ENCODE measurements at places on chromosomes 16 and 17.

- DNase-seq: no peak
Observed at GRCh38 chr16:80403894-80404293, 136.9 kb upstream of the DYNLRB2 start.

DNA sequence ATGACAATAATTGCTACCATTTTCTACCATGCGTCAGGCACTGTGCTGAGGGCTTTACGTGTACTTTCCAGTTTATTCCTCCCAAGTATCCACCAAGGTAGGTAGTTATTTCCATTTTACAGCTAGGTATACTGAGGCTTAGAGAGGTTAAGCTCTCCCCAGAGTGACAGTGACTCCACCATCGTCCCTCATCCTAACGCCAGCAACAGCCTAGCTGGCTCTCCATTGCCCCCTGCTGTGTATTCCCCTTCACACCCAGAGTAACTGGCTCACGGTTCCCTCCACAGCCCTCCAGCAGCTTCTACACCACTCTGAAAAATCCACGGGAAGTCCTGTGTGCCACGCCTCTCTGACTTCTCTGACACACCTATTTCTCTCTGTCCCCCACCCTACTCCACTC lies 7.1 kb upstream of the ASGR1 start:
- no peak for DNase-seq

DNA sequence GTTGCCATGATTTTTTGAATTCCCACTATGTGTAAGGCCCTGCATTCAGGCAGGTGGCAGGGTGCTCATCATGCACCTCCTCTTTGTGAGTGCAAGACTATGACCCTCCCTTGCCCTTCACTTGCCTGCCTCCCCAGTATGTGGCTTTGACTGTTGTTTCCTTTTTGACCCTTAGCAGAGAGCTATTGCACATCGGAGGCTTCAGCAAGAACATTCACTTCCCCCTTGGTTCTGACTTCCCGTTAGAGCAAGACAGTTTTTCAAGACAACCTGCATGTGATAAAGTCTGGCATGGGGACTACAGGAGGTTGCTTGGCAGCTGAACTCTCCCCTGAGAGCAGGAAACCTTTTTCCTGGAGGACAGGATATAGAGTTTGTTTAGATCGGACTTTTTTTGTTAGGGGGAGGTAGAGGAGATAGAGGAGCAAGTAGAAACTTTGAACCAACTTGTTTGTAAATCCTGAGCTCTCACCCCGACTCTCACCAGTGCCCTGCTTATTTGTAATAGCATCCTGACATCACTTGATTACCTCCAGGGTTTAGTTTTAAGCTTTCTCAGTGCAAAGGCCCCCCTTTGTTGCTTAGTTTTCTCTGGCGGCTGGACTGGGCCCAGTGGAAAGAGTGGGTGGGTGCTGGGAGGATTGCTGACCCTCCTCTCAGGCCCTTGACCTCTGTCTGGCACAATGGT lies 34.3 kb downstream of the LIMD2 start:
- DNase-seq: peak; percentile 8

GRCh38 chr17:31878703-31879073 lies 19.6 kb upstream of the COPRS start:
- no peak for DNase-seq

DNA sequence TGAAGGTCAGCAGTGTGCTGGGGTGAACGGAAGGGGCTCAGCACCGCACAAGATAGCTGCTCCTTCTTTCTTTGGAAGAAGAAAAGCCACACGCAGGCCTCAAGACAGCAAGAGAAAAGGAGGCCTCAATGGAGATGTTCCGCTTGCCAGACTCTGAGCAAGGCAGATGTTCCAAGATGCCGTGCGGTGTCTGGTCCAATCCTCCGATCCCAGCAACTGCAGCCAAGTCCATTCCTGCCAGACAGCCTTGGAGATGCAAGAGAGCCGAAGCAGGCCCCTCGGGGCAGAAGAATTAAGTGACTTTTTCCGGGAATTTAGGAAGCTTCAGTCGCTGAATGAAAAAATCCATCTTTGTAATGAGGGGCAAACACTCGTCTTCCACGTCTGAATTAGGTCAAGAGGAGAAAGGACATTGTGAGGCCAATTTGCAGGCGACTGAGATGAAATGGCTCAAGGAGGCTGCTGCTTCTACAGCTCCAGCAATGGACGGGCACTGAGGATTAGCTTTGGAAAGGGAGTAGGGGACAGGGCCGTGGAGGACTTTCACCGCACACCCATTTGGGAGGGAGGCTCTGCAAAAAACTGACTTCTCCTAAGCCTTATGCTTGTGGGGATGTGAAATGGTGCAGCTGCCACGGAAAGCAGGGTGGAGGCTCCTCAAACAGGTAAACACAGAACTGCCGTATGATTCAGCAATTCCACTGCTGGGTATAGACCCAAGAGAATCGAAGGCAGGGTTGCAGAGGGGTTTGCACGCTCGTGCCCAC lies 44.7 kb downstream of the RPH3AL start:
- no peak for DNase-seq

- DNase-seq: peak; percentile 50
Observed at GRCh38 chr17:76678330-76678729, 32.4 kb downstream of the MXRA7 start.

- DNase-seq: no peak
Observed at GRCh38 chr16:58022601-58023371, 2.8 kb upstream of the MMP15 start.

- no peak for DNase-seq
Observed at GRCh38 chr17:56292010-56292409, 138.7 kb downstream of the ANKFN1 start.

- no peak for DNase-seq
Observed at GRCh38 chr16:22721511-22722100, 92.4 kb upstream of the HS3ST2 start.

DNA sequence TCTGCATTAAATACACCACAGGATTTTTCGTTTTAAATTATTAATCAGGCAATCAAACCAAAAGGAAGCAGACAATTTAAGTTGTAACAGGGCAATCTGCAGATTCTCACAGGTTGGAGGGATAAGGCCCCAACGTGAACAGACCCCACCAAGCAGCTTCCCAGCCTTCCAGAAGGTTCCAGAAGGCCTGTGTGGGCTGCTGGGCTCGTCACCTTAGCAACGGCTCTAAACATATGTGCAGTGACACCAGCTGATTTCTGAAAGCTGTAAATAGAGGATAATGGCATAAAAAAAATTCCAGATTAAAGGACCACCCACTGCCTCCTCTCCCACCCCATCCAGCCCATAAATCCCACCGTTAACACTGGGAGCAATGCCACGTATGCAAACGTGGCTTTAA lies 123.8 kb downstream of the ZNF778 start:
- no peak for DNase-seq

GRCh38 chr16:8005096-8005860 lies 585.0 kb downstream of the TMEM114 start:
- DNase-seq: no peak

DNA sequence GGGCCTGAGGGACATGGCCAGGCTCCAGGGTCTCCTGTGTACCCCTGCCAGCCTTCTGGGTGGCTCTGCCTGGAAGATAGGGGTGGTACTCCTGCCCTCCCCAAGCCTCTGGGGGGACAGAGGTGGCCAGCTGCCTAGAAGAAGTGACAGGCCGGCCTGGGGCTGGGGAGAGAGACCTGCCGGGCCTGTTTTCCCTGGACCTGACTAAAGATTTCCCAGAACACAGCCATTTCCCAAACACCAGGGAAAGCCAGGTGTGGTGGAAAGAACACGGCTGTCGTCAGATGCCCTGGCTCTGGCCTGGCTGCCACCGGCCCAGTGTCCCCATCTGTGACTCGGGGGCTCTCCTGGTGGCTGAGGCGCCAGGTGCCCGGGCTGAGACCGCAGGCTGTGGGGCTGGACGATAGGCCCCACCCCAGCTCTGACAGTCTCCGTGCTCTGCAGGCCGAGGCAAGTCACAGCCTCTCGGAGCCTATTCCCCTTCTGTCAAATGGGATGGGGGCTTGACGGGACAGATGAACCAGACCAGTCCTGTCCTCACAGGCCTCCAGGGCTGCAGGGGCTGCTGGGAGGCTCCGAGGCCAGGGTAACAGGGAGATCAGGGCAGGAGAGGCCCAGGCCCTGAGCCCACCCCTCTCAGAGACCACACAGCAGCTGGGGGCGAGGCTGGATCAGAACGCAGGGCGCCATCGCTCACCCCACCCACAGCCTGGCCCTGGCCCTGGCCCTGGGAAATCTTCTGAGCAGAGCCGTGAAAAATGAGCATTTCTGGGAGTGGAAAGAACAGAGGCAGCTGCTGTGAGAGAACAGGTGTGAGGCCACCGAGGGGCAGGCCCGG lies 33.1 kb downstream of the CTU2 start:
- no peak for DNase-seq

GRCh38 chr17:31511580-31511979 lies 120.1 kb downstream of the RAB11FIP4 start:
- no peak for DNase-seq

- DNase-seq: no peak
Observed at GRCh38 chr16:64933885-64934284, 188.0 kb downstream of the CDH11 start.

GRCh38 chr16:27470567-27471431 lies 68.8 kb downstream of the IL21R start:
- no peak for DNase-seq

GRCh38 chr16:79885320-79885719 lies 284.8 kb upstream of the MAF start:
- no peak for DNase-seq

- no peak for DNase-seq
Observed at GRCh38 chr16:49121636-49122035, 160.0 kb downstream of the CBLN1 start.

DNA sequence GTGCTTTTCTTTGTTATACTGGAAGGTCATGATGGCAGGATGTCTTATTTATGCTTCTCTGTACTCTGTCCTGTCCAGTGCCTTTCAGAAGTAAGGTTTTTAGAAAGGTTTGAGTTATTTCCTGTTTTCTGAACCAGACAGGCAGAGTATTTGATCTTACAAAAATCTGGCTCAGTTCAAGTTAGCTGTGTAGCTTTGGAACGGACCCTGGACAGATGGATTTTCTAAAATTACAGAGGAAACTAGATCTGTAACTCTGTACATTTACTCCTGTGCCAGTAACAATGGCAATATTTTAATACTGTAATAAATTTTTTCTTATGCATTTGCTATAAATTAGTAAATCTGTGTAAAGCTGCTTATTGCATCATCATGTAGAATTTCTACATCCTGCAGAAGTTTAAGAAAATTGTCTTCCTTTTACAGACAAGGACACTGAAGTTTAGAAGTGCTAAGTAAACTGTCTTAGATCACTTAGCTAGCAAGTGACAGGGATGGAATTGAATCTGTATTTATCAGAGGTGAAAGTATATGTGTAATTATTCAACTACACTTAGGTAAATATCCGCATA lies 347.6 kb downstream of the WWOX start:
- no peak for DNase-seq
